ENCODE measurements at places on chromosomes 4 and X. TPM values are rescaled to one million over a fixed set of nuclear protein-coding genes. Genes with fewer than 3 reads are reported as not detected.

JCHAIN gene
- not detected for total RNA-seq

ZNF630 gene
- total RNA-seq: 2.3 TPM

TLR2 gene
- 1.1 TPM for total RNA-seq

NR3C2 gene
- total RNA-seq: 0.96 TPM

RHOXF2B gene
- not detected for total RNA-seq

GPR34 gene
- total RNA-seq: not detected

EREG gene
- 0.46 TPM for total RNA-seq

DNA sequence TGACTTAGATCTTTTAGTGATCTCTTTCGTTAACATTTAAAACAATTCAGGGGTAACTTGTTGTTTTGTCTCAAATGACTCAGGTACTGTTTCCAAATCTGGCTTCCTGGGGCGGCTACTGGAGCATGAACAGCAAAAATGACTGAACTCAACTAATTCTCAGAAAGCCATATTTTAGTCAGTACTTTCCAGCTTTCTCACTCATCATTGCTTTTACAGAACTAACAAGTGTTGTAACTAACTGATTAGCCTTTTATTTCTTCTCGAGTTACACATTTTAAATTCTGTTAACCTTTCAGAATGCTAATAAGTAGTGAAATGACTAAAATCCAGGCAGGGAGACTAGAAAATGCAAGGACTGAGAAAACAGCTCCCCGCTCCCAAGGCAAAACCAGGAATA is 55.3 kb downstream of the JADE3 start:
- no peak for DNase-seq

DNA sequence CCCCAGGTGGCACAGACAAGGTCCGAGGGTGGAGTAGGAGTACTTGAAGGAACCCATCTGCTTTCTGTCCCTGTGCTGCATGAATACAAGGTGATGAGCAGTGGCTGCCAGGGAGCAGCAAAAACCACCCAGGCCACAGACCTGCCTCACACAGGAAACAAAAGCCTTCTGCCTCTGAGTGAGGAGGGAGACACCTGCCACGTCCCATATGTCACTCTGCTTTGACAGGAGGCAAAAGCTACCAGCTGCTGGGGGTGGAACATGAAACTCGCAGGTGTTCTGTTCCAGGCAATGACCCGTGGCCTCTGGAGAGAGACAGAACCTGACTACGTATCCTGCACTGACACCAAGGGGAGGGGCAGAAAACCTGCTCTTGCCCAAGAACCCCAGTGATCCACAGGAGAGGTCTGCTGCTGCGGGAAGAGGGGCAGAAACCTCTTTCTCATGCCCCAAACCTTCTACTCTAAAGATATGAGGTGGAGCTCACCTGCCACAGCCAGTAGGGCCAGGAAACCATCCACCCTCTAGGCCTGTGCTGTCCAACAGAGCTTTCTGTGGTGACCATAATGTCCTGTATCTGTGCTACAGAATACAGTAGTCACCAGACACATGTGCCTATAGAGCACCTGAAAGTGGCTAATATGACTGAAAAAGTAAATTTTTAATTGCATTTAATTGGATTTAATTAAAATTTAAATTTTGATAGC is 172.9 kb downstream of the PRDM5 start:
- no peak for DNase-seq

DNA sequence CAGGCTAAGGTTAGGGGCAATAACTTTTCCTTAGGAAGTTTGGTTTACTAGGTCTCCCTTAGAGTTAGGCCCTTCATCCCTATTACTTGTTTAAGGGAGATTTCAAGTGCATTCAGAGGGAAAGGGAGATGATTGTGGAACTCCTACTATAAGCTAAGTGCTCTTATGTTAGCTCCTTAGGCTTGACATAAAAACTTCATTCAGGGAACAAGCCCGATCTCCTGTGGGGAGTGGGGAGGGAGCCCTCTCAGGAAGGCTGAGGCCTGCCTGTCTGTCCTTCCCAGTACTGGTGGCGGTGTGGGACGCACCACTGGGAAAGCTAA is 8.0 kb downstream of the KLF3 start:
- DNase-seq: no peak

GRCh38 chr4:149645790-149646189 is 169.9 kb downstream of the IQCM start:
- DNase-seq: no peak

- DNase-seq: no peak
These were observed 128.2 kb downstream of the ARSF start for GRCh38 chrX:3169421-3169820.

Data from PC-9 (cell line).